ENCODE measurements at places on chromosomes 7 and 10.

GRCh38 chr10:48271047-48271730, 3.3 kb downstream of the FRMPD2 start:
- no peak for DNase-seq

DNA sequence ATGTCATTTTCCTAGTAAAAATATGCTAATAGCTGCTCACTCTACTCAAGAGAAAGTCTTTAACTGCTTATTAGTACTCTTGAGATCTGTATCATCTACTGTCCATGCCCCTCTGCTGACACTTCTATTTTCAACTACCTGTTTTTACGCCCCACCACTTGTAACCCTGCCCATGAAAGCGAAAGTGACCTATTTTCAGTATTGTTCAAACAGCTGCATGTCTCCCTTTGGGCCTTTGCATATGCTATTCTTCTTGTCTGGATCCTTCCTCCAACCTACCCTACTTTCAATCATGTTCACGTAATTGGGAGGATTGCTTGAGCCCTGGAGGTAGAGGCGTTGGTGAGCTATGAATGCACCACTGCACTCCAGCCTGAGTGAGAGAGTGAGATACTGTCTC, 1481.3 kb downstream of the GATA3 start:
- DNase-seq: no peak

GRCh38 chr10:132685101-132685891, 100.7 kb downstream of the NKX6-2 start:
- DNase-seq: no peak

- DNase-seq: peak; percentile 87
Observed at GRCh38 chr7:115707258-115708012, 323.1 kb downstream of the TFEC start.

DNA sequence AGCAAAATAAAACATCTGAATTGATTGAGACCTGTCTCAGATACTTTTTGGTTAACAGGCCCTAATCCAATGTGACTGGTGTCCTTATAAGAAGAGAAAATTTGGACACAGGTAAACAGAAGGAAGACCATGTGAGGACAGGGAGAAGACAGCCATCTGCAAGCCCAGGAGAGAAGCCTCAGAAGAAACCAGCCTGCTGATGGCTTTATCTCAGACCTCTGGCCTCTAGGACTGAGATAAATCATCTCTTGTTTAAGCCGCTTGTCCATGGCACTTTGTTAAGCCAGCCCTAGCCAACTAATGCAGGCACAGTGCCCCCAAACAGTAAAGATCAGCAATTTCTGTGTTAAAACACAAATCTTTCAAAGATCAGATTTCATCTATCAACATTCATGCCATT, 41.8 kb upstream of the FIGNL1 start:
- DNase-seq: no peak

- DNase-seq: no peak
Observed at GRCh38 chr10:12504176-12504575, 154.8 kb downstream of the CAMK1D start.

DNA sequence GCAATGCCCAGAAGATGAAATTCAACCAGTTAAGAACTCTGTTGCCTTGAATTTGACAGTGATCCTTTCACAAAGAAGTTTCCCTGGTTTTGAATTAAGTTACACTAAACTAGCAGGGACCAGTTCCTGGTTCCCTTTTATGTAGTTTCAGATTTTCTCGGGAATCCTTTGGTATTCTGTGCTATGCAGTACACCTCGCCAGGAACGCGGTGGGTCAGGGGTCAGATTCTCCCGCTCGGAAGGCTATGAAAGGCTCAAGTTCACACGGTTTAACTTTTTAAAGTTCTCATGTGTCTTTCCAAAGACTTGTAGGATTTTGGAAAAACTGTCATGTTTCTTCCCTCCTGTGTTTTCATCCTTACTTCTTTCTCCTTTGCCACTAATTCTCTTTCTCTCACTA, 104.7 kb upstream of the PRR15 start:
- no peak for DNase-seq

GRCh38 chr7:47314728-47315607, 266.9 kb downstream of the TNS3 start:
- no peak for DNase-seq

- peak; percentile 38 for DNase-seq
Observed at GRCh38 chr10:36446881-36447280, 678.5 kb upstream of the ANKRD30A start.

DNA sequence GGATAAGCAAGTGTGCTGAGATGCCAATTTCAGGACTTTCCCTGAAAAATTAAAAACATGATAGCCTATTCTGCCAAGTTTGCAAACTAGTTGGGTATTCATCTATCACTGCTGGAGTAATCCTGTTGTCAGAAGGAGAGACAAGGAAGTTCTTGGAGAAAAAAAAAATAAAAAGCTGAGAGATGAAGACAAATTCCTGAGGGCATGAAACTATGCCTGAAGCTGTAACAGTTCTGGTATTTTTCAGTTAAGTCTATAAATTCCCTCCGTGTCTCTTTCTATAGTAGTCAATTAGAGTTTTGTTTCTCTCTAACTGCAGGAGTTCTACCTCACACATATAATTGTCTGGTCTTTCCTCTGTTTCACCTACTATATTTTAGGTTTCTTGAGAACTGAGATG, 95.7 kb downstream of the DGKB start:
- no peak for DNase-seq

DNA sequence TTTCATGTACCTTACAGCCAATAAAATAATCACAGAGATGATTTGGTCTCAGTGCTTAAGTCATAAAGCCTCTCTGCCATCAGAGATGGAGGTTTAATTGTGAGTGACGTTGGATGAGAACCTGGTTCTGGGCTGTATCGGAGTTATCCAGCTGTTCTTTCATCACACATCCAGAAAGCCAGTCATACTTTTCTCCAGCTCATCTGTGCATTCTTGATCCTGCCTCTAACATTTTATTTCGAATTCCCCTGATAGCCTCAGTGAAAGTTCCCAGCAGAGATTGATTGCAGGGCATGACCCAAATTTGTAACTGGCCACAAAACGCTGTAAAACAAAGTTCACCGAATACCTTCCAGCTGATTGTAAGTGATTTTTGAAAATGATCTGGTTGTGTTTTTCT, 212.6 kb upstream of the HABP2 start:
- DNase-seq: no peak

DNA sequence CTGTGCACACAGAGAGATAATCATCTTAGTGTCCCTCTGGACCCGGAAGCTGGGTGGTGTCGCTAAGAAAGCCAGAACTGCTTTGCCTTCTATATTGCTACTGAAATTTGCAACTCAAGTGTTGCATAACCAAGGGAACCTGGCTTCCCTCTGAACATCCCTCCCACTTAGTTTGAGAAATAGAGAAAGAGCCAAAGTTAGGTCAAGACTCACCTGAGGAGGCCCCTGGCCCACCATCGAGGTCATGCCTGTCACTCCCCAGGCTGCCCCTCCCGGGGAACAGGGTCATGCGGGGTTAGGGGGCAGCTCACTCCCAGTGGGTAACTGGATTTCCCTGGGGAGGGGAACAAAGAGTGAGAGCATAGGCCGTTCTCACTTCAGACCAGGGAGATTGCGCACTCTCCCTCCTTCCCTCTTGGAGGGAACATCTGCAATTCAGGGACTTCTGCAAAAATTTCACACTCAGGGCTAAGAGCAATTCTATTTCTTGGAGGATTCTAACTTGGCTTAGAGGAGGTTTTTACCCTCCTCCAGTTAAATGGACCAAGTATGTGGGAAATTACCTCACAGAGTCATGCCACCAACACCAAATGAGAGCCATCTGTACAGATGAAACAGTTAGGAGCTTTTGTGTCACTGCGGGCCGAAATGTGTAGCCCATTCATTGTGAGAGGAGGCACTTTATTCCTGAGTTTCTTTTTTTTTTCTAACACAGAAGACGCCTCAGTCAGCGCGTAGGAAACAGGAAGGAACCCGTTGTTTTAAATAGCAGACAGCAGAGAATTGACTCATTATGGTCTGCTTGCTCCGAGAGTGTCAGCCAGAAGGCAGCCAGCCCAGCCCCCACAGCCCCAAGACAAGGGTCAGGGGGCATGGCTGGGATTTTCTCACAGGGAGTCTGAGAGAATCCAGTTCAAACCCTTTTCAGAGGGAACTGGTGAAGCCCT, 221.3 kb downstream of the ARHGAP12 start:
- DNase-seq: no peak

GRCh38 chr10:131771634-131772358, 129.0 kb upstream of the PPP2R2D start:
- no peak for DNase-seq

- no peak for DNase-seq
Observed at GRCh38 chr7:133575726-133576440, 323.0 kb downstream of the EXOC4 start.

DNA sequence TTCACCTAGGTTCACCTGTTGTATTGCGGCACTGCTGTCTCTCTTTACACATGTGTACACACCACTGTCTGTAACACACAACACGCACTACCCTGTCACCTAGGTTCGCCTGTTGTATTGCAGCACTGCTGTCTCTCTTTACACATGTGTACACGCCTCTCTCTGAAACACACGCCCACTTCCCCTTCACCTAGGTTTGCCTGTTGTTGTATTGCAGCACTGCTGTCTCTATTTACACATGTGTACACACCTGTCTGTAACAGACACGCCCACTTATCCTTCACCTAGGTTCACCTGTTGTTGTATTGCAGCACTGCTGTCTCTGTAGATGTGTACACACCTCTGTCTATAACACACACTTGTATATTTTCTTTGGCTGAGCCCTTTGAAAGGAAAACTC, 51.5 kb downstream of the WDR37 start:
- no peak for DNase-seq

DNA sequence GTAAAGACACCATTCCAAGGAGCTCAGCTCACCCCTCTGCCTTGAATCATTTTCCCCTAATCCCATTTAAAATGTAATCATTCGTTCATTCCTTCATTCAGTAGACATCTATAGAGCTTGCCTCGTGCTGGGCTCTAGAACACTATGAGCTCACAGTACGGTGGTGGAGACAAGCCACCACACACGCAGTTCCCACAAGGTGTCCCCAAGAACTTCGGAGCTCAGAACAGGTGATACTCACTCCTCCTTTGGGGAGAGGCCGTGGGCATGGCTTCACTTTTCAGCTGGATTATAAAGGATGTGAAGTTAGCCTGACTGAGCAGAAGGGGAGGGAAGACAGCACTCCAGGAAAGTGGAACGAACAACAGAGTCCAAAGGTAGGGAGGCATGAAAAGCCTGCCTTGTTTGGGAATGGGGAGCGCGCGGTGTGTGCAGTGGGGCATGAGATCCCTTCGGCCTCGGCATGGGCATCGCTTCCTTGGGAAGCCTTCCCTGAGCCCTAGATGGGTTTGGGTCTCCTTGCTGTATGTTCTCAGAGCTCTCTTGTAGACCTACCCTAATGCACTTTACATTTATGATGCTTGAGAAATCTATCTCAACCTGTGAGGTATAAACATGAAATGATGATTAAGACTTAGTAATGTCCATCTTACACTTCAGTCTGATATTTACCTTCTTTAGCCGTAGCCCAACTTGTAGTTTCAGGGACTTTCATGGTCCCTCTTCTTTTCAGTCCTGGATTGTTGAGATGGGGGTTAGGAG, 809 bp upstream of the OGA start:
- no peak for DNase-seq

DNA sequence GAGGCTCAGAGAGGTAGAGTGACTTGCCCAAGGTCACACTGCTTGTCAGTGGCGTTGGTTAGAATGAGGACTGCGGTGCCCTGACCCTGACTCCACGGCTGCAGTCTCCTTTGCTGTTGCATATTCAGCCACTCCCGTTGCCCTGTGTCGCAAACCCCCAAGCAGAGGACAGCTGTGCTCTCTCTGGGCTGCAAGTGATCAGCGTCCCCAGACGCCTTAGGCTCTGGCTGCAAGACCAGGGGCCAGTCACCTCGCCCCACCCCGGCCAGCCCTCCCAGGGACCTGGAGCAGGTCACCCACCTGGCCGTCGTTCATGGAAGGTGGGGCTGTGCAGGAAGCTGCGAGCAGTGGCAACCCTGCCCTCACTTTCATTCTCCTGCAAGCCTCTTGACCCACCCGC, 51.7 kb upstream of the NANOS1 start:
- DNase-seq: no peak

- DNase-seq: no peak
Observed at GRCh38 chr7:127066974-127067373, 185.8 kb downstream of the GRM8 start.

GRCh38 chr10:12807096-12807755, 194.3 kb downstream of the CCDC3 start:
- no peak for DNase-seq

GRCh38 chr10:60589376-60589775, 188.9 kb upstream of the CDK1 start:
- no peak for DNase-seq

DNA sequence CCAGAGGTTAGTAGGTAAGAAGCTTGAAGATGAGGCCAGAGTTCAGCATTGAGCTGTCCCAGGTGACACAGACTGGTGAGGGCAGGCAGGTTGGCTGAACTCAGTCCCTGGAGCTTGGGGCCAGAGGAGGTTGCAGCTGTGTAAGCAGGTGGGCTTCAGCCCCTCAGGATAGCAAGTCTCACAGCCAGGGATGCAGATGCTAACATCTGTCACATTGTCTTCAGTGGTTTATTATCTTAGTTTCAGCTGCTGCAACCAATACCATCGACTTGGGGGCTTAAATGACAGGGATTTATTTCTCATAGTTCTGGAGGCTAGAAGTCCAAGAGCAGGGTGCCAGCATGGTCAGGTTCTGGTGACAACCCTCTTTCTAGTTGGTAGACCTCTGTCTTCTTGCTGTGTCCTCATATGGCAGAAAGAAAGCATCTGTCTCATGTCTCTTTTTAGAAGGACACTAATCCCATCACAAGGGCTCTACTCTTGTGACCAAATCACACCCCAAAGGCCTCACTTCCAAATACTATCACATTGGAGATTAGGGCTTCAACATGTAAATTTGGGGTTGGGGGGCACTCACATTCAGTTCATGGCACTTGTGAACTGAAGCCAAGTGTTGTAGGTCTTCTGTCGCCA, 146.2 kb downstream of the KIAA1217 start:
- DNase-seq: no peak

DNA sequence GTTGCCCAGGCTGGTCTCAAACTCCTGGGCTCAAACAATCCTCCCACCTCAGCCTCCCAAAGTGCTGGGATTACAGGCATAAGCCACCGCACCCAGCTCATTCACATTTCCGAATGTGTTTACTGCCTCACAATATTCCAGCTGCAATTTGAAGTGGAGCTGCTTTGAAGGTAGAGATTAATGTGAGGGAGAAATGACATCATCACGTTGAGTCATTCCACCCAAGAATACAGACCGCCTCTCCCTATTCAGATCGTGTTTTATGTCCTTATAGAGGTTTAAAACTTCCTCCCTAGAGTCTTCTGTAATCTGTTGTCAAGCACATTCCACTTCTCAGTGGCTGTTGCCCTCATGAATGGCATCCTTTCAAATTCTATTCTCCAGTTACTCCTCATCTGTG, 100.4 kb upstream of the PDGFA start:
- no peak for DNase-seq

DNA sequence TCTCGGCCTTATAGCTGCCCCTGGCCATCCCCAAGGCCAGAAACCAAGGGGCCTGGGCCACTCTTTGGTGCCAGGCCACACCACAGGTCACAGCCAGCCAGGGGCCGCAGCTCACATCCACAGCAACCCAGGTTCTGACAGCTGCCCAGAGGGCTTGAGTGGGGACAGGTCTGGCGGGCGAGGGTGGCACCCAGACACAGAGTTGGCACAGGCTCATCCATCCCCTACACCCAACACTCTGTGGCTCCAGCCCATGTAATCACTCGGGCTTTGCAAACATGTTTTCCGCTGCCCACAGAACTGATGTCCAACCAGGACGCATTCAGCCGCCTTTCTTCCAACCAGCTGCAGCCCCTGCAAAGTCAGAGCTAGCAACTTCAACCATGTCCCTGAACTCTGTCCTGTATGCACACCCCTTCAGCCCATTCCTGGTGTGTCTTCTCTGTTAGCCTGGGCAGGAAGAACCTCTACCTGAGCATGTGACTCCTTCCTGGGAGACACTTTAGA, 57.7 kb upstream of the PPP2R2D start:
- DNase-seq: no peak
